ENCODE measurements at places on chromosomes 5 and 9.

GRCh38 chr9:68969538-68969937 lies 44.4 kb downstream of the PRKACG start:
- DNase-seq: no peak

DNA sequence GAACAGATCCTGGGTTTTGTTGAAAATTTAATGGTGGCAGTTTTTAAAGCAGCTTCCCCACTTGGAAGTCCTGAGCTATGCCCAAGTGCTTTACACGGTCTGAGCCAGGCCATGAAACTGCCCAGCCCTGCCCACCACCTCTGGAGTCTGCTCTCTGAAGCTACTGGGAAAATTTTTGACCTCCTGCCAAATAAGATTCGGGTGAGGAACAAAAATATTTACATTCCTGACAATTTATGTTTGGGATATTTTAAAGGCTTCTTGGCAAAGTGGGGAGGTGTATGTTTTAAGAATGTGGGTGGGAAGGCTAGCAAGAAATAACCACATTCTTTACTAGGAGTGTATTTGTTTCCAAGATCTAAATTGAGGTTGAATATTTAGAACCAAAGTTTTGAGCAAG lies 50.0 kb downstream of the HACD4 start:
- no peak for DNase-seq

DNA sequence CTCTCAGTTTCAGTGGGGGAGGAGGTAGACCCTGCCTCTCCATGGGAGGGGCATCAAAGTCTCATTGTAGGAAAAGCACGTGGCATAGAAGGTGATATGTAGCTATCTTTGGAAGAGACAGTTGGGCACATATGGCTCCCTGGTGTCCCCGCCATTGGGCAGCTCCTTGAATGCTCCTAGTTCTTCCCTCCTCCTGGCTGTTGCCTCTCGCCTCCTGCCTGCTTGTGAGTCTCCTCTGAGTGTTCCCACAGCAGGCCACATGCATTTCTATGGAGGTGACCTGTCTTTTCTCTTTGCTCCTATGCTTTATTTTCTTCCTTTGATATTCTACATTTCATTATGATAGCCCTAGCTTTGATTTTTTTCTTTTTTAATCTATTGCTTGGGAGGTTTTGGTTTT lies 138.5 kb downstream of the ARHGAP26 start:
- no peak for DNase-seq

DNA sequence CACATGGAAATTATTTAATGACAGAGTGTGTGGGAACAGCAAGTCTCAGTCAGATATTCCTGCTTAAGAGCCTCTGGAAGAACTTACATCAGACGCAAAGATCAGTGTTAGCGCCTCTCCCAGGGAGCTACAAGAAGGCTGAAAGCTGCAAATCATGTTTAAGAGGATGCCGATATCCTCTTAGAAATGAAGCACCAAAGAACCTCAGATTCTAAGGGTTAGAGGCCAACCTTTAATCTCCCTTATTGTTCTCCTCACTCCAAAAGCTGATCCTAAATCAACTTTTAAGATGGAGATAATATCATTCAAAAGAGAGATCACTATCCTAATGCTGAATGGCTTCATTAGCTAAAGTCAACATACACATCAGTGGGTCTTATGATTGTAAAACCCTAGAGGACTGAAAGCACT lies 160.6 kb downstream of the NFIB start:
- no peak for DNase-seq

GRCh38 chr9:122998448-122998847 lies 35.0 kb upstream of the GPR21 start:
- DNase-seq: no peak

GRCh38 chr9:120882935-120883607 lies 6.1 kb upstream of the PHF19 start:
- DNase-seq: no peak

- DNase-seq: no peak
Measured at GRCh38 chr9:129182122-129182521, 4.1 kb upstream of the IER5L start.

DNA sequence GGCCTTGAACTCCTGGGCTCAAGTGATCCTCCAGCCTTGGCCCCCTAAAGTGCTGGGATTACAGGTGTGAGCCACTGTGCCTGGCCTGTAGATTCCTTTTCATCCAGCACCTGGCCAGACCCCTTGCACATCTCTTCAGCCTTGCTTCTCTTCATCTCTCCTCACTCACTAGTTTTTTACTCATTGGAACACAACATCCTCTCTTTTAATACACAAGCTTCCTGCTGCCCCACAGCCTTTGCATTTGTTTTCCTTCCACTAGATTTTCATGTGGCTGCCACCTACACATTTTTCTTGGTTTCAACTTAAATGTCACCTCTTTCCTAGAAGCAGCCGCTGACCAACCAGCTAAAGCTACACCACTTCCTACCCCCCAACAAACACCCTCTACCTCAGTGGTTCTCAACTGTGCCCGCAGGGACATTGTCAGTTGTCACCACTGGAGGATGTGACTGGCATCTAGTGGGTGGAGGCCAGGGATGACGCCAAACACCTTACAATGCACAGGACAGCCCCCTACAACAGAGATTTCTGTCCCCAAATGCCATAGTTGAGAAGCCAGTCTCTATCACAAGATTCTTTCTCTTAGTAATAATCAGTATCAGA lies 33.7 kb downstream of the HAVCR1 start:
- no peak for DNase-seq

DNA sequence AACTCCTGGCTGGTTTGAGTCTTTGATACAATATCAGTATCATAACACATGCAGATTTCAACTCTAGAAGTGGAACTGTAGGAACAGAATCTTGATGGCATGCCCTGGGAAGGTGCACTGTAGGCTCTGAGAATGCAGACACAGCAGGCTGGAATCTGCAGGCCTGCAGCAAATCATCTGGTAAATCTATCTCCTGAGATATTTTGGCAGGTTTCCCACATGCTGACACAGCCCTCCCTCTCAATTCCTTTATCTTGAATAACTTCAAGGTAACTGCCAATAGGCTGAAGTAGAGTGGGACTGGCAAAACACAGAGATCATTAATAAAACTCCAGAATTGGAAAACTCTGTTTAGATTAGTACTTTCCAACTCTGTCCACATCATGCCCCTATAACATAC lies 177.8 kb upstream of the PCSK5 start:
- no peak for DNase-seq

DNA sequence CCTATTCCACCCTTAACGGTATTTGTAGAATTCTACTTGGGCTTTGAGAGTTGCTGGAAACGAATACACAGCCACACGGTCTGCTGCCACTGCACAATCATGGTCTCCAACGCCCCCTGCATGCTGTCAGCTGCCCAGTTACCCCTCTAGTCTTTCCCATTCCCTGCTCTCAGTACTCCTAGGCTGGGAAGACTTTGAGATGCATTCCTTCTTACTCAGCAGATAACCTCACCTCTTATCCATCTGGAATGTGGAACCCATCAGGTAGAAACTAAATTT lies 92.8 kb downstream of the ANKH start:
- DNase-seq: no peak

DNA sequence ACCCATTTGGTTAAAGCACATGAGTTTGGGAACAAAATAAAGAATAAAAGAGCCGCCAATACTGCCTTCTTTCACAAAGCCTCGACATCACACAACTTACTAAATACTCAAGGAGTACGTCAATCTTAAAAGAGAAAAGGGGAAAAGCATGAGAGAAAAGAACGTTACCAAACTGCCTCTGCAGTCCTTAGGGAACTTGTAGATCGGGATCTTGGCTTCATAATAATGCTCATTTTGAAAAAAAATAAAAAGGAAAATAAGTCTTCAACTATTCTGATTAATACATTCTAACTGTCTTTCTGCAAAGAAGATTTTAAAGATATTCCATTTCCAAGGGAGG lies 618.4 kb downstream of the PDE4D start:
- DNase-seq: no peak

- DNase-seq: no peak
Measured at GRCh38 chr5:170655476-170655875, 128.0 kb upstream of the GABRP start.

GRCh38 chr5:6843821-6844220 lies 130.6 kb downstream of the TENT4A start:
- no peak for DNase-seq

DNA sequence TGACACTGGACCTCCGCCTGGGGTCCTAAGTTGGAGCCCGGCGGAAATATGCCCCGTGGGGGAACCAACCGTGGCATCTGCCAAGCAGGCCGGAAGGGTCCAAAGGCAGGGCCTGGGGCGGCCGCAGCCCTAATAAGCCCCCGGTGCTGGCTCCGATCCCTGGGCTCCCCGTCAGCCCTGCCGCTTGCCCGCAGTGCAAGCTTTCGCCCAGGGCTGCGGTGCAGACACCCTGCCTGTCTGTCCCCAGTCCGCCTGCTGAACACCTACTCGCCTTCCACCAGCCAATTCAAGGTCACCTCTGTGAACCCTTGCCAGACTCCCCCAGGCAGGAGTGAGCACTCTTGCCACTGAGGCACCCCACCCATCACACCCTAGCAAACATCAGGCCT lies 502 bp upstream of the PTGR1 start:
- no peak for DNase-seq

GRCh38 chr5:16548115-16548514 lies 68.7 kb downstream of the RETREG1 start:
- DNase-seq: no peak

GRCh38 chr5:122772446-122772845 lies 2.4 kb upstream of the SNX2 start:
- DNase-seq: no peak

DNA sequence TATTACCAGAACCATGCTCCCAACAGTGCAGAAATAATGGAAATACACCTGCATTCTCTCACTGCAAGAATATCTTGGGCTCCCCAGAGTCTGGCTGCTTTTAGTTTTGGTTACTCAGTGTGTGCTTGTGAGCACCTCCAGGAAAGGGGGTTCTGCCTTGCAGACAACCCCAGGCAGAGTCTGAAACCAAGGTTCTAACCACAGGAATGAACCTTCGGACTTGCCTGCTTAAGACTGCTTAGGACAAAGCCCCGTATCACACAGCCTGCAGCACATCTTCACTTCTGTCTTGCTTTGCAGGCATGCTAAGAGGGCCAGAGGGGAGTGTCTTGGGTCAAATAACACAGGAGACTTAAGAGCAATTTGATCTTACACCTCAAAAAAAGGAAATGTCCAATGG lies 94.8 kb upstream of the SPATA31C2 start:
- DNase-seq: no peak

GRCh38 chr5:43461066-43461465 lies 22.6 kb downstream of the TMEM267 start:
- no peak for DNase-seq

GRCh38 chr9:5402217-5402616 lies 35.5 kb downstream of the PLGRKT start:
- DNase-seq: no peak

DNA sequence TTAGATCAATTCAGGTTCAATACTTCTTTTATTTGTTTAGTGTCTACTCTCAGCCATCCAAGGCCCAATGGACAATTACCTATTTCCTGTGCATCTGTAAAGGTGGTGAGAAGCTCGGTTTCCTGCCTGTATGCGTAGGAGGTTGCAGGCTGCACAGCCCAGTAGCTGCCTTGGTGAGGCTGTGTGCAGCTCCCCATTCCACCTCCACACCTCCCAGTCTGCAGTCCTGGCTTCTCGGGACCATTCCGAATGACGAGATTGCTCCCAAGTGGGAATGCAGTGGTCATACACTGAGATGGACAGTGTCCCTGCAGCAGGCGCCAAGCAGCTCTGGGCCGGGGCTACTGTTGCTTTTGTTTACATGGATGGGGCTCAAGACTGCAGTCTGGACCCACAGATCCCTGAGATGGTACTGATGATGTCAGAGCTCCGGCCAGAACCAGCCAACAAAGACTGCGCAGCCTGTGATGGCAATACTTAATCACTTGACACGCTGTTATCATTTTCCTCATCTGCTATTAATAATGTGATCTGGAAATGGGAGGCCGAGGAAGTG lies 206.1 kb upstream of the IRX1 start:
- no peak for DNase-seq

DNA sequence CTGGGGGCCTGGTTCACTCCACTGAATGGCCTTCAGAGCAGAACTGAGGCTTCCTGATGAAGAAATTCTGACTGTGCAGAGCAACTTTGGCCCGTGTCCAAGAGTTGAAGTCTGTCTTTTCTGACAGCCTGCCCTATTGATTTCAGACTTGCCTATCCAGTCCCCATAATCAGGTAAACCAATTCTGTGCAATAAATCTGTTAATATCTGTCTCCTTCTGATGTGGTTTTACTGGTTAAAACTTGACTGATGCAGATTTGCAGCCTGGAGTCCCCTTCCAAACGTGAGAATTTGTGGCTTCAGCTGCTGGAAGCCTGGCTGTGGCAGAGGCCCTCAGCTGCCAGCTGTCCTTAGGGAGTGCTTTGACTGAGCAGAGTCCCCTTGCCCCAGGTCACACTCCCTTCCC lies 283.9 kb upstream of the ANKRD55 start:
- no peak for DNase-seq

DNA sequence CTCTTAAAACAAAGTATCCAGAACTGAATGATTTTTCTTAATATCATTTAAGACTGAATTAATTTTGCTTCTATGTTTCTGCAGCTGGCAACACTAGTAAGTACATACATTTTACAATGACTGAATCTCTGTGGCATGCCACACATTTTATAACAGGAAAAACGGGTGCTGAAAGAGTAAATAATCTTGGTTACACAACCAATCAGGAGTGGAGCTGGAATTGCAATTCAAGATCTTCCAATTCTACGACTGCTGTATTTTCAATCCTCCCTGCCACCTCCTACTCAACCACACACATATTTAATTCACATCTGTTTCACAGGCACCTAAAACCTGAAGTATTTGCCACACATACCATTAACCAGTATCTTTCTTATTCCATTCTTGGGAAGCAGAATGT lies 52.7 kb upstream of the NR5A1 start:
- no peak for DNase-seq

DNA sequence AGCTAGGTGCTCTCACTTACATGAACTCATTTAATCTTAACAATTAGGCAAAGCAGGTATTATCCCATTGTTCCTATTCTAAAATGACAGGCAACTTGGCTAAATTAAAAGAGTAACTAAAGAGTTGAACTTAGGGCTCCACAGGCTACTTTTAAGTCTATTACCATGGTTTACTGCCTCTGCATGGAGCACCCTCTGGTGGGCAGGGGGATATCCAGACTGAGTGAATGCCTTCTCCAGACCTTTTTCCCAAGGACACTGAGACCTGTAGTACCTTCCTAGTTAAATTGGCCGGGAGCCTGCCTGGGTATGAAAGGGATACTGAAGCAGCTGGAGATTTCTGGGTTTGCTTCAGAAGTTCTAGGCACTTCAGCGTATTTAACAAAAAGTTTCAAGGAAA lies 238.1 kb downstream of the ELAVL2 start:
- no peak for DNase-seq

GRCh38 chr5:154369682-154370081 lies 76.1 kb upstream of the SAP30L start:
- DNase-seq: no peak

DNA sequence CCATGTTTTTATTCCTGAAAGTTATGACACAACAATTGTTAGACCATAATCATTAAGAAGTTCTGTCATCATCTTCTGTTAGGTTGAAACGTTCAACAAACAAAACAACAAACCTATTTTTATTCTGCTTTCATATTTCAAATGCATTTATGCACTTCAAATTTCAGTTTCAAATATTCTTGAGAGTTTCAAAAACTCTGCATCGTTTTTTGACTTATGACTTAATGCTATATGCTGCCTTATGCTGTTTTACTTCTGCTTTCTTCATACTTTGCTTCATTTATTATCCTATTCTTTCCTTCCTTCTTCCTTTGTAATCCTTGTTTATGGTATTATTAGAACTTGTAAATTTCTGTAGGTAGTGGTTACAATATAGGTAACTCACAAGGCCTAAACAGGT lies 95.0 kb downstream of the PCSK1 start:
- no peak for DNase-seq

GRCh38 chr5:133366438-133366837 lies 245.9 kb downstream of the FSTL4 start:
- no peak for DNase-seq

Measured in activated CD4-positive, alpha-beta T cell treated with anti-CD3 and anti-CD28 coated beads, Interleukin-2, amount 50 U/mL, for 24 hours (primary cell).